ENCODE measurements at places on chromosomes 3 and 15.

DNA sequence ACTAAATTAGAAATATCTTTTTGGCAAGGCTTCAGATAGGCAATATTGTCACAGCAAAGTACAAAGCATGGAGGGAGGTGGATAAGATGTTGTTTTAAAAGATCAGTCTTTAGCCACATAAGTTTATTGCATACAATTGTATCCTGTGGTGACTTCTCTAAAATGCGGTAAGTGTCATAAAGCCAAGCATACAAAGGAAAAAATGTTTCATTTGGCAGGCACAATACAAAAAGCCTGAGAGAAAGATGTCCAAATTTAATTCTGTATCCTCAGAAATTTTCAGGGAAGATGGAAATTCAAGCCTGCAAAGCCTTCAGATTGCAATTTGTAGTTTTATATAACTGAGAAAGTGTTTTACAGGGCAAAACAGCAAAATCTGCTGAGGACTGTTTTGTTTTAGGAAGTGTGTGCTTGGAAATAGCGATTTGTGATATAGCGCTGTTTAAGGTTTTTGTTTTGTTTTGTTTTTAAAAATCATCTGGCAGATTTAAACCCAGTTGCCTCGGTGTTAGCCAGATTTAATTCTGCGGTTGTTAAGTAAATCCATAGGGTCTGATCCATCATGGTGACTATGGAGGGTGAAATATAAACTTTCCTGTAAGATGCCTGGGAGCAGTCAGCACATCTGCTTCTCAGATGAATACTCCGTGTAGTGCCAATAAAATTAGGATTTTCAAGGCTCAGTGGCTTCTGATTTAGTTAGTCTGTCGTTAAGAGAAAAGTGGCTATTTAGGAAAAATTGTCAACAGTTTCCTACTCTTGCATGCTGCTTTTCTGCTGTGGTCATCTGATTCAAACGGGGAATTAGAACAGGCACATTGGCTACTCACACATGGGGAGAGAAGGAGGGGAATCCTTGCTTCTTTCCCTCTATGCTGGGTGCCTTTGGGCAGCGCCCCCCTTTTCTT is 8.0 kb downstream of the KAT2B start:
- peak; percentile 34 for DNase-seq

DNA sequence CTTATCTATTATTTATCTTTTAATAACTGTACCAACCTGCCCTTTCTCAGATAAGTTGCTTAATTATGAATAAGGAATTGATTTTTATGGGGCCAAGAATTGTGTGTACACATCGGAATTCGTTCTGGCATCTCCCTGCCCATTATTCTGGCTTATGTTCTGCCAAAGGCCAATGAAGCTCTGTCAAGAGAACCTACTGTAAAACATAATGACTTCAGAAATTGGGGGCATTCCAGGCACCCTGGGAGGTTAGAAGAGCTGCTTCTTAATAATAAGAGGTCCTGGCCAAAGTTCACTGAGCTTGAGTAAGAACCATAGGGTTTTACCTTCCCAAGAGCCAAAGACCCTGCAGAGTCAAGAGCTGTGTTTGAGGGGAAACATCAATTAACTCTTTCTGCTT is 261.7 kb downstream of the SLC9A9 start:
- DNase-seq: peak; percentile 6

DNA sequence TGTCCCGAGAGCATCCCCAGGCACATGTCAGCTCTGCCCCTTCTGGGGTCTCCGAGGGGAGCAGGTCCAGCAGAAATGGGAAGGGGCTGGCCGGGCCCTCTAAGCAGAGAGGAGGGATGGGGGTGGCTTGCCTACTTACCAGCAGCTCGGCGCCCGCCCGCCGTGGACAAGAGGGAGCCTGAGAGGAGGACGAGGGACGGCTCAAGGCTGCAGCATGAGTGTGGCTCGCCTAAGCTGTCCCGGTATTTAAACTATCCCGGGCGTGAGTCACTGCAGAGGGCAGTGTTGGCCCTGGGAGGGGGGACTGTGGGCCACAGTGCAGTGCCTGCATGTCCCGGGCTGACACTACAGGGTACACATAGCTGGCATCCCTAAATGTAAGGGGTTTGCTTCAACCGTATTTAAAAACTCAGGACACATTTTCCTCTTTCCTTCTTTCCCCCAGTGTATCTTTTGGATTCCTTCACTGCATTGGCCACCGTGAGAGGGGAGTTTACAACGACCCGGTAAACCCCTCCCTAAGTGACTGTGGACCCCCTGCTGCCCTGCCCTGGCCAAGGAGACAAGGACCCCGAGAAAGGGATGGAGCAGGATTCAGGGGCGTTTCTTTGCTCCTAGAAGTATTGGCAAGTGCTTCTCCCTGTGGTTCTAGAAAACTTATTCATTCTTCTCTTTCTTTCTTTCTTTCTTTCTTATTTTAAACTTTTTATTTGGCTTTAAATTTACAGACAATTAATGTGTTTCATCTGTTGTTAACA is at the start of gene LRRC15:
Gene LRRC15 (minus strand): TSS at position 222 of the 758 bp plus-strand sequence. CDS start 8,700 bp downstream, outside the sequence.
- DNase-seq: peak; percentile 64

DNA sequence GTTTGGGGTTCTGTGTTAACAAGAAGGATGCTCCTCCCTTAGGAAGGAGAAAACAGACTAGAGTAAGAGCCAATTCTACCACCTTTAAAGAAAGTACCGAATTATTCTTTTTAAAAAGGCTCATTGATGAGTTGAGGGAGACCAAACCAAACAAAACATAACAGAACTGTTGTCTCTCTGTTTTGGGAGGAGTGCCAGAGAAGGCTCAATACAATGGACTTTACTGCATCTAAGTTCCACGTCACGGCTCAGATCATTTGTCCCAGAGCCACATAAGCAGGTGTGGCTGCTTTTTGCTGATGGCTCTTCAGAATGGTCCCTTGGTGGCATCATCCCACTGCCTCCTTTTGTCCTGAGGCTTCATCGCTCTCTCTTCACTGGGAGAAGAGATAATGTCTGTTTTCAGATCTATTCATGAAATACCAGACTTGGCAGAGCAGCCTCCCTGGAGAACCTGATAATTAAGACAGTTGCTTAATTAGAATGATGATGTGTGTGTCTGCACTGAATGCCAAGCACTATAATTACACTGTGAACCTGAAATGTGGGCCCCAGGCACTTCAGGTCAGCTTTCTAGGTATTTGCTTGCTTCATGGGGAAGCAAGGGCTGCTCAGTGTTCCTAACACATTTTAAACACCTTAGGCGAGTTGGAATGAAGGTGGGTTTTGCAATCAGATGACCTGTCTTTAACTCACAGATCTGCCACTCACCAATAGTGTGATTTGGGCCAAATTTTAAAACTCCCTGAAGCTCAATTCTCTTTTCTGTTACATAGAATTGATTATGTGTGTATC is 335.2 kb upstream of the MCTP2 start:
- no peak for DNase-seq

DNA sequence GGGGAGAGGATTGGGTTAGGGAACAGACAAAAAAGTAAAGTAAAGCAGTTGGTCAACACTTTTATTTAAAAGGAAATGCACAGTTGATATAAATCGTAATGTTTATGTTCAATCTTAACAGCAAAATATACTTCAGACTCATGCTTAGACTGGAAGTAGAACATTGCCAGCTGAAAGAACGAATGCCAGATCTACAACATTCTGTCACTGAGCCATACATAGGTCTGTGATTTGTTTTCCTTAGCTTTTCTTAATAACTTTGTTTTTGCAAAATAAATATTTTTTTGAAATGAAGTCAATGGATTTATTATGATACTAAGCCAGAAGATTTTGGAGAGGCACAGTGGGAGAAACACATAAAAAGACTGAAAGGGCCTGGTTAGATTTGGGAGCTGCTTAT is 62.0 kb downstream of the LEKR1 start:
- no peak for DNase-seq

DNA sequence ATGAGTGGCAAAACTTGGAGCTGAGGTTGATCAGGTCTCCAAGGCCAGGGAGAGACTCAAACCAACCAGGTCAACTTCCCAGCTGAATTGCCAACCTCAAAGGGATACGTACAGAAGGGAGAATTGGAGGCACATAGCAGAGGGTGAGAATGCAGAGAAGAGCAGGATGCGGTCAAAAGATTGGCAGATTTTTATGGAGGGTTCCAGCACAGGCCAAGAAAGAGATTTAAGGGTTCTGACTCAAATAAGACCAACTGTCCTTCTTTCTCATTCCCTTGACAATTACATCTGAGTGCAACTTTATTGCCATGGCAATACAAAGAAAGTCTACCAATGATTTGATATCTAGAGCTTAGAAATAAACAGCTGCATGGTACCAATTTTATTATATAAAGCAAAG is 33.2 kb downstream of the SCG5 start:
- DNase-seq: no peak

GRCh38 chr3:150823277-150823676 is 60.3 kb upstream of the SIAH2 start:
- no peak for DNase-seq

DNA sequence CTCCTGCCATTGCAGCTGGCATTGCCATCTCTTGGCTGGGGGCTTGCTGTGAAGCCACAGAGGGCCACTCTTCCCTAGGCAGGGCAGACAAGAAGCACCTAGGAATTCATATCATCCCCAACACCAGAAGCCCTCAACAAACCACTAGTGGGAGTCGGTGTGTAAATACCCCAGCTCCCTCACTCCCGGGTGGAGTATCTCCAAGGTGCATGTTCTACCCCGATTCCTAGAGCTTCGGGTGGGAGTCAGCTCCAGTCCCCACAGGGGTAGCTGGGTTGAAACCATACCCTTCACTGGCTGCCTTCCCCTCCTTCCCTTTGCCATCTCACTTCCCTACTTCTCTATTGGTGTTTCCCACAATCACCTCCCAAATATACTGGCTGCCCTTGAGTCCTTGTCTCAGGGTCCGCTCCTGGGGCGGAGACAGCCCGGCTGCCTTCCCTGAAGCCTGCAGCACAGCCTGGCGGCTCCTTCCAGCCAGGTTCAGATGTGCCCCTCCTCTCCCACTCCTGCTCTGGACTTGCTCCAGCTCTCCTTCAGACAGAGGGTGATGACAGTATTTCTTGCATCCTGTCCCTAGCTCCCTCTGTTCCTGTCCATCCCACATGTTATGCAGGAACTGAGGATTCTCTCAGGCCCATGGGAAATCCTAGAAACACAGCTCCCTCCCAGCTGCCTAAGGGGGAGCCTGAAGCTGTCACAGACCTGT is 33.3 kb downstream of the FAM3D start:
- DNase-seq: peak; percentile 30

GRCh38 chr3:128768471-128768870 is 42.5 kb downstream of the RAB7A start:
- no peak for DNase-seq
